ENCODE measurements at places on chromosomes 5 and 9.

DNA sequence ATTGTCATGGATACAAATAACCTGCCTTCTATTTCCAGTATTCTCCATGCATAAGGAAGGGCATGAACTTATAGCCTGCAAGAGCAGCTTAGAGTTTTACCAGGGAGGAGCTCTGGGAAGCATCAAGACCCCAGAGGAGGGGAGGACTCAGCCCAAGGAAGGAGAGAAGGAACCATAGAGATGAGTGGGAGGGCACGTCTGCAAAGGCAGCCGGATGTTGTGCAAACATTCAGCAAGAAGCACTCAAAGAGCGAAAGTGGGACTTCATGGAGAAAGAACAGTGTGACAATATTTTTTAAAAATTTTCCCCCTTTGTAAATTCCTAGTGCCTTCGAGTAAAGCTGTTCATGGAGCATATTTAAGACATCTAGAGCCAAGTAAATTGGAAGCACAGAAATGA lies 270.1 kb upstream of the PTGER4 start:
- no peak for DNase-seq

GRCh38 chr9:4810565-4810964 lies 17.8 kb downstream of the RCL1 start:
- DNase-seq = no peak

DNA sequence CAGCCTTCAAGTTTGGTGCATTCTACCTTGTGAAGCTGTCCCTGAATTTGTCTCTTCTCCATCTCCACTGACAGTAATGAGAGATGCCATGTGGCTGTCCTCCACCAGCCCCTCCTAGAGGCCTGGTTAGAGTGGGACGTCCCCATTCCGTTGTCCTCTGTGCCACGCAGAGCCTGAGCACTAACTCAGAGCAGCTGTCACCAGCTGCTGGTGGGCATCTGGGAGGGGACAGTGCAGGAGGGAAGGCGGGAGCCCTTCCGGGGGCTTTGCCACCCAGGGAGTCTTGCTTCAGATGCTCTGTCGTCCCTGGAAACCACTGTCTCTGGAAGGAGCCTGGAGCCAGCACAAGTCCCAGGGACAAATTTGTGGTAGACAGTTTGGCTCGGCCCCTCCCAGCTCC lies 78.6 kb downstream of the PDZD2 start:
- no peak for DNase-seq

DNA sequence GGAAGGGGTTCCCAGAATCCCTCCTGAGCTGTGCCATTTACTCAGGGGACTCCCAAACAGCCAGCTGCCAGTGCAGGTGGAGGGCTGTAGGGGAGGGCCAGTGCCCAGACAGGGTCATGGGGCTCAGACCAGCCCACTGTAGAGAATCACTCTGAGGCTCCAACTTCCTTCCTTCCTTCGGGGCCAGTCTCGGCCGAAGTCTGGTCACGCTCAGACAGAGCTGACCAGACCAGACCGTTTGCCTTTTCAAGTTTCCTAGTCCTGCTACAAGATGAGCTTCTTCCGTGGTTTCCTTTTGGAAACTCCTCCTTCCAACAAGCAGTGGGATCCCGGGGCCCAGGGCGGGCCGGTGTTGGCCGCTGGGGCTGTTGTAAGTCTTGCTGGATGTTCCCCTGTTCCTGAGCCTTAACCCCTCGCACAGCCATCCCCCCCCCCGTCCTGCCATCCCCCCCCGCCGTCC lies 52.6 kb downstream of the SAR1B start:
- peak; percentile 5 for DNase-seq

- no peak for DNase-seq
Observed at GRCh38 chr5:17118631-17119030, 98.8 kb upstream of the BASP1 start.

DNA sequence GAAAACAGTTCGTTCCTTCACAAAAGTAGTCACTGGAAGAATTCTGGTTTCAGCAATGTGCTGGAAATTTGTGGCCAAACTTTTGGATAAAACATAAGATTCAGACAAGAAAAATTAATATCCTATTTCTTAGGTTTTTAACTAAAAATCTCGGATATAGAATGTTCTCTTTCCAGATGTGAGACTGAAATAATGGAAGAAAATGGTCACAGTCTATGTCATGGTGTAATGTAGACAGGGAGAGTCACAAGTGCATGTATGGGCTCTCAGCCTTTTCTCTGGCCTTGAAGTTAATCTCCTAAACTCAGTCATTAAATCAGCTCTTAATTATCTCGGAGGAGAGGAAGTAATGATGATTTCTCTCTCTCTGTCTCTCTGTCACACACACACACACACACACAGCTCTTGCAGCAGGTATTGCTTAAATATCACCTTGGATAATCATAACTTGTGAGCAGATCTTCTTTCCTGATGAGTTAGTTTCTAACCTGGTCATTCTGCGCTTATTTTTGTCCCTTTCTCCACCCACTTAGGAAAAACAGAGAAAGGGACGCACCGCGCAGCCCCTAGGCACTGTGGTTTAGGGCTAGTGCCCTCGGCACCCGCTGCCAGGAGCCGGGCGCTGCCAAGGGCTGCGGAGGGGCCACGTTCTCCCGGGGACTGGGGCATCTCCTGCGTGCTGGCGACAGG lies 672 bp upstream of the ITGA2 start:
- no peak for DNase-seq

DNA sequence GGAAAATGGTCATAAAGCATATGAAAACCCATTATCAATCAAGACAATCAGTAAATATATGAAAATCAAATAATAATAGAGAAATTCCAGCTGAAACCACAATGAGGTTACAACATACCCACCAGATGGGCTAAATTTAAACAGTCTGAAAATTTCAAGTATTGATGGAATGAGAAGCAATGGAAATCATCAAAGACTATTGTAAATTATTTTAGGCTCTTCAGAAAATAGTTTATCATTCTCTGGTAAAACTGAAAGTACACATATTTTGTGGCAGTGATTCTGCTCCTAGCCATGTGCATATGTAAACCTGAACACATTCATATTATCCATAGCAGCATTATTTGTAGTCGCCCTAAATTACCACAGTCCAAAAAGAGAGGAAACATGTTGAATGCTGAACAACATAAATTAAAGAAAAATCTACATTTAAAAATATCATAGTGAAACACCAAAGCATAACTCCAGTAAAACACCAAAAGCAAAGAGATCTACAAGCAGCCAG lies 215.3 kb downstream of the PRELID2 start:
- DNase-seq = no peak

DNA sequence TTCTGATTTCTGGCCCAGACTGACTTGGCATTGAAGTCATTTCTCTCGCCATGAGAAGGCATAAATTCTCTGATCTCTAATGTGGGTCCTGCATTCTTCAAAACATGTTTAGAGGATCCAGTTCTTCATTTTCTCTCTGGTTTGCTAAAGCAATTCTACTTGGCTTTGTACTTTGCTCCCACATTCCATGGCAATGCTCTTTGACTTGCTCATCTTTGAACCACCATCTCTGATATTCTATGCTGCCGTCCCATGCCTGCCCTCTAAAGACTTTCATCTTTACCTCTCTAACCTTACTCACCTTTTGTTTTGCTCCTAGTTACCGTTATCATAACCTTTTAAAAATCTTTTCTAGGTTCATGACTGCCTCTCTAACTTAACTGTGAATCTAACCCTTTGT lies 366.9 kb downstream of the KIF4B start:
- DNase-seq = no peak

DNA sequence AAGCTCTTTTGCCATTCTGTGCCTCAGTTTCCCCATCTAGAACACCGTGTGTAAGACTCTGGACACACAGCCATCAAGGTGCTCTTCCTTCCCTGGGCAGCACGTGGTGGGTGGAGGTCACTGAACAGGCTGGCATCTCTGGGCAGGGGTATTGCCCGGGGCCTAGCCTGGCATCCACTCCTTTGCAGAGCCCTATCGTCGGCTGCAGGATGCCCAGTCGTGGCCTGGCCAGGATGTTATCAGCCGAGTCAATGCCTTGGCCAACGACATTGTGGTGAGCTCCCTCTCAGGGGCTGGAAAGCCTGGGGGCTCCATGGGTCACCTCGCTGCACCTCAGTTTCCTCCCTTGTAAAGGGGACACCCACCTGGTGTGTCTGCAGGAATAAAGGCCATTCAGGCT lies 4.0 kb downstream of the ADGRD2 start:
- no peak for DNase-seq

GRCh38 chr5:170121321-170121720 lies 15.6 kb downstream of the FOXI1 start:
- no peak for DNase-seq

- no peak for DNase-seq
Observed at GRCh38 chr5:16926417-16926816, 9.7 kb downstream of the MYO10 start.

DNA sequence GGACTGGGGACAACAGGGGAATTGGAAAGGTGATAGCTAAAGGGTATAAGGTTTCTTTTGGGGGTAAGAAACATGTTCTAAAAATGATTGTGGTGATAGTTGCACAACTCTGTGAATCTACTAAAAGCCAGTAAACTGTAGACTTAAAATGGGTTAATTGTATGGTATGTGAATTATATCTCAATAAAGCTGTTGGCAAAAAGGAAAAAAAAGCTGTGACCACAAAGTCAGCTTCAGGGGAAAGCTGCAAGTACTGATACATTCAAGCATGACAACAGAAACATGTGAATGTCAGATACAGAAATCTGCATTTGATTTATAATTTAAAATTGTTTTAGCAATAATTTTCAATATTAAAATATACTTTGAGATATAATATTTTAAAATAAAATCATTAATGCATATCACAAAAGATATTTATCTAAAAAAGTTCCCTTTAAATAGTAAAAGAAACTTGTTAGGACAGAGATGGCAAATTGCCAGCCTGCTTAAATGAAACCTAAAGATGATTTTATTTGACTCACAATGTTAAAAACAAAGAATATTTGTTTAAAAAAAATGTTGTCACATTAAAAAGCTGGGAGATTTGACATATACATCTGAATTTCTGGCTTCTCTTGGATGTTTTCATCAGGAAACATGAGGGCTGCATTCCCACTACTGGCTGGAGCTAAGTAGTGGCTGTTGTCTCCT lies 66.0 kb downstream of the TBCA start:
- DNase-seq = no peak

DNA sequence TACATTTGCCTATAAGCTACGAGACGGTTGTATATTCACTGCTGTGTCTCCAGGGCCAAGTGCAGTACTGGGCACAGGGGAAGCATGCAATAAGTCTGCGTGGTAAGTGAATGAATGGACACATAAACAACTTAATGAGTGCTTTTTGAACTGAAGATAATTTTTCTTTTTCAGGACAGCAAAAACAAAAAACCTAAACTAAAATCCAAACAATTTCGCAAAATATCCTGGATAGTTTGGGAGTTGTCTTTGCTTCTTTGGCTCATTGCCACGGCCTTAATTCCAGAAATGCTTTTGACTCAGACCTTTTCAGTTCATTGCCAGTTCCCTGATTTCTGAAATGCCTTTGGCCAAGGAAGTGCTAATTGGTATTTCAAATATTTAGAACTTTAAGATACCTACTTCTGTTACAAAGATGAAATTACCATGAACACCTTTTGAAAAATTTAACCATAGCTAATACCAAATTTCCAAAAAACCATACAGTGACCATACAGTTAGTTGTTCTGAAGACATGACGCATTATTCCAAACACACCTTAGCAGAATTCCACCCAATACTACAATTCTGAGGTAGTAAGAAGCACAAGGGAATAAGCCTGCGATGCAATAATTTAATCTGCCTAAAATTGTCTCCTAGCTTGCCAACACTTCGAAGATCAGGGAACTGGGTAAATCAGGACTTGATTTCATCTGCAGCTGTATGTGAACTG lies 42.8 kb downstream of the TEK start:
- DNase-seq = no peak

DNA sequence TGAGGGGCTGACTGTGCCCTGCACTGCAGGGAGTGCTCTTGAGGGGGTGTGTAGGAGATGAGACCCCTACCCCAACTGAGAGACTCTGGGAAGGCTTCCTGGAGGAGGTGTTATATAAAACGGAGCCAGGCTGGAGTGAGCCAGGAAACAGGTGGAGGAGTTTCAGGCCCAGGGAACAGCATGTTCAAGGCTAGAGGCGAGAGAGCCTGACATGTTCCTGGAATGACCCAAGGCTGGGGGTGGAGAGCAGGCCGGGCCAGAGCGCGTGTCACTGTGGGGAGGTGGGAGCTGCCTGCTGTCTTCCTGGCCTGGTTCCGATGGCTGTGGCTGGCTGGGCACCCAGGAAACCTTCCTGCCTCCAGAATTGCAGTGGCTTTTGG lies 48.7 kb downstream of the RXRA start:
- DNase-seq = no peak

- no peak for DNase-seq
Observed at GRCh38 chr9:121279776-121280388, 11.9 kb downstream of the GSN start.

DNA sequence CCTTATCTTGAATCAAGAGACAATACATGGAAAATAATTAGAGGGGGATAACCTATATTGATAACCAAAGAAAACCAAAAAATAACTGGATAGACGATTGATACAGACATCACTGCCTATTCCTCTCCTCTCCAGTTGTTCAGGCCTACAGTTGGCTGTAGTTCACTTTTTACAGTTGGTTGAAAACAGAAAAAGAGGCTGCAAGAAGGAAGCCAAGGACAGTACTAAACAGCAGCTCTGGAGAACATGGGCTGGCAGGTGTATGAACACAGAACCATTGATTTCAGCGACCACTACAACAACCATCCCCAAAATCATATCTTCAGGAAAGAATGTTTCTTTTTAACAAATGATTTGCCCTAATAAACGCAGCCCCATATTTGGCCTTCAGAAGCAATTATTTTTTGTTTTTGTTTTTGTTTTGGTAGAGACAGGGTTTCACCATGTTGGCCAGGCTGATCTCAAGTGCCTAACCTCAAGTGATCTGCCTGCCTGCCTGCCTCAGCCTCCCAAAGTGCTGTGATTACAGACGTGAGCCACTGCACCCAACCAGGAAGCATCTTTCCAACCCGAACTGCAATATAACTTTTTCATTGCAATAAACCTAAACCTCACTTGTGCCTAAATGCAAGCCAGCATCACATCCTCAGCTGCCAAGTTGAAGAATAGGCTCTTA lies 64.3 kb downstream of the MLLT3 start:
- DNase-seq = no peak

GRCh38 chr9:37424204-37424685 lies 1.7 kb downstream of the GRHPR start:
- peak; percentile 2 for DNase-seq

- no peak for DNase-seq
Observed at GRCh38 chr9:34636791-34637355, 714 bp downstream of the SIGMAR1 start.

DNA sequence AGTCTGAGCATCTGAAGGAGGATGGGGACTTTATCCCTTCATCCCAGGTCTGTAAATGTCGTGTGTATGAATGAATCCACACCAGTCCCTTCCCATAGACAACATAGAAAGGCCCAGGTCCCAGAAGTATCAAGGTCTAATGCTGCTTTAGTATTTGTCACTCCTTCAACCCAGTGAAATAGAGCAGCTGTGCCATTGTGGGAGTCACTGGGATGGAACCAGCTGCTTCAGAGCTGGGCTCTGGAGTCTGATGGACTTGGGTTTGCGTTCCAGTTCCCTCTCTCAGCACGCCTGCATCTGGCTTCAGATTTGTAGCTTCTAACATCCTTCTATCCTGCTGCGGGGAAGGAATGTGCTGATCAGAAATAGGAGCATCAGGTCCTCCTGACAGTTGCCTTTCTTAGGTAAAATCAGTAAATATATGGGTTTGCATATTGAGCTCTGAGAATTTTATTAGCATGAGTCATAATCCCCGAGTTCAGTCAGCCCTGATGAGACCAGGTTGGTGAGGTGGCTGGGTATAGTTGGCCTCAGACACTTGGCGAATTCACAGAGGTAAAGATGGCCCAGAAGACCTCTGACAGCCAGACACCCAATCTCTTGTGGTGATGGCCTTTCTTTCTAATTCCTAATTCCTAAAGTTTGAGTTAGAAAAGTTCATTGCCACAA lies 10.1 kb downstream of the ACO1 start:
- no peak for DNase-seq
